ENCODE measurements at places on chromosomes 7 and 10.

DNA sequence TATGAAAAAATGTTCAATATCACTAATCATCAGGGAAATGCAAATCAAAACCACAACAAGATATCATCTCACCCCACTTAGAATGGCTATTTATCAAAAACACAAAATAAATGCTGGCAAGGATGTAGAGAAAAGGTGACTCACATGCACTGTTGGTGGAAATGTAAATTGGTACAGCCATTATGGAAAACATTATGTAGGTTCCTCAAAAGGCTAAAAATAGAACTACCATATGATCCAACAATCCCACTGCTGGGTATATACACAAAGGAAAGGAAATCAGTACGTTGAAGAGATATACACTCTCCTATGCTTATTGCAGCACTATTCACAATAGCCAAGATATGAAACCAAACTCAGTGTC lies 50.2 kb downstream of the CDK1 start:
- DNase-seq = no peak

GRCh38 chr10:60495338-60496055 lies 105.8 kb upstream of the ANK3 start:
- no peak for DNase-seq

- no peak for DNase-seq
Measured at GRCh38 chr7:141161550-141162535, 88.0 kb downstream of the TMEM178B start.

GRCh38 chr7:106451171-106451570 lies 166.4 kb upstream of the NAMPT start:
- no peak for DNase-seq

- no peak for DNase-seq
Measured at GRCh38 chr7:137667633-137668387, 179.0 kb downstream of the DGKI start.

DNA sequence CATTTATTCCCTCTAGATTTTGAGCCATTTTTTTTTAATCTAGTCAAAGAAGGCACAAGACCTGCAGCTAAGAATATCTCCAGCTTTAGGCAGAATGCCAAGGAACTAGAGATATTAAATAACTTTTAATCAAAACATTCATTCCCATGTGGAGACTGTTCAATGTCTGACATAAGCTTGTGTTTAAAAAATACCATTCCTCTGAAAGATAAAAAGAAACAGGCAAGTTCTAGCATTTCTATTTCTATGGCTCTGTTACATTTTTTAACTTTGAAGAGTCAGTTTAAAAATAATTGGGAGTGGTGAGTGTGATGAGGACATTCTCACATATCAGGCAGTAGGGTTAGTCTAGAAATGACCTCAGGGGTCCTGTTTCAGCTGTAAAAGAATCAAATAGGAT lies 48.0 kb downstream of the RHOBTB1 start:
- DNase-seq = no peak

DNA sequence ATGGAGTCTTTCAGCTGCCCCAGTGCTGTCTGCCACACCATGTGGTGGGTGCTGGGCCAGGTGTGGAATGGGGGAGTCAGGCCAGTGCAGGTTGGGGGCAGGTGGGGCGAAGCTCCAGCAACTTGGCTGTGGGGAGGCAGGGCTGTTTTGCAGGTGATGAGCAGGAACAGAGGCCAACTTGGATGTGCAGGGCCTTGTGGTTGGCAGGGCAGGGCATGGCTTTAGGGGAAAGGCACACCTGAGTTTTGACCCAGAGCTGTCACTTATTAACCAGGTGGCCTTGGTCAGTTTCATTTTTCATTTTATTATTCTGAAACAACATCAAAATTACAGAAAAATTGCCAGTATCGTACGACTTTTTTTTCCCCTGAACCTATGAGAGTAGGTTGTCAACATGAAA lies 1.1 kb upstream of the SFTPA2 start:
- no peak for DNase-seq

GRCh38 chr7:28808796-28809533 lies 149.2 kb downstream of the TRIL start:
- DNase-seq = no peak

GRCh38 chr10:50621968-50622705 lies 1.6 kb downstream of the SGMS1 start:
- DNase-seq = peak; percentile 72

- no peak for DNase-seq
Measured at GRCh38 chr10:82932451-82932850, 1057.5 kb downstream of the NRG3 start.

DNA sequence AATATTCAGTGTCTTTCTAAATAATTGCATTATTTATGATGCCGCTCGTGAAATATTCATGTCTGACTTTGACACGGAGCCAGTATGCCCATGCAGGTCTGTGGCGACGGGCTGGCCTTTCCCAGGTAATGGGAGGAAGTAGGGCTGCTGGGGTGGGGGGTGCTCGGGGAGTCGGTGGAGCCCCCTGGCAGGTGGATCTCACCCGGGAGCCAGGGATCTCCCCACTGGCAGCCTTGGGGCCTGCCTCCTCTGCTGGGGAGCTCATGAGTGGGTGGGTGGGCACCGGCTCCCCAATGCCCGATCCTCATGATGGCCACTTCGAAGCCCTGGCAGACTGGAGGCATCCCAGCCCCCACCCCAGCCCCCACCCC lies 52.8 kb downstream of the PWWP2B start:
- no peak for DNase-seq

GRCh38 chr10:1074748-1075308 lies 18.6 kb downstream of the WDR37 start:
- no peak for DNase-seq

DNA sequence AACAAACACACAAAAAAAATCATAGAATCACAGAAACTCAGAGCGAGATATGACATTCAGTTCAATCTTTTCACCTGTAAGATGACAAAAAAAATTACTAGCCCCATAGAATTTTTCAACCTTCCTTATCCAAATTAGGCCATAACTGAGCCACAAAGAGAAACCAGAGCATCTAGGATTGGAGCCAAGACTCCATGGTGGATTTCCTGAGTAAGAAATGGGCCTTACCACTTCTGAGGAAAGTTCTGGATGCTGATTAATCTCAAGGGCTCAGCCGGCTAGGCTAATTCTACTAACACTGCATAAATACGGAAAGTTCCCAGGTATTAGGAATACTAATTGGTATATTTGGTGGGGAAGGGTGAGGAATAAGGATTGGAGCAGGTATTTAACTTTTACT lies 16.8 kb downstream of the LIPM start:
- no peak for DNase-seq

DNA sequence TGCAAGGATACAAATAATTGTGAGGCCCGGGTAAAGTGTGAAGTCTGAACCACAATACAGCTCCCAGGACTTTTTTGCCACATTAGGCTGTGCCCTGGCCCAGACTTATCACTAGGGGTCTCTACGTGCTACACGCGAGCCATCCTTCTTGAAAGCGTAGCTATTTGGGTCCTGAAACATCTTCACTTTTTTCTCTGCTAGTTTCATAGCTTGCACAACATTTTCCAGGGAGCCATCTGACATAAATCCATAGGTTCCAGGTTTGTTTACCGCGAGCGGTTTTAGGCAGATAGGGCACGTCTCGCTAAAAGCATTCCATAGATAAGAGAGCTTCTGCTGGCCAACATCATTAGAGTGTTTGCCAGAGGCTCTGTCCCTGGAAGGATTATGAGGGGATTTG lies 226.5 kb downstream of the RPS24 start:
- no peak for DNase-seq

DNA sequence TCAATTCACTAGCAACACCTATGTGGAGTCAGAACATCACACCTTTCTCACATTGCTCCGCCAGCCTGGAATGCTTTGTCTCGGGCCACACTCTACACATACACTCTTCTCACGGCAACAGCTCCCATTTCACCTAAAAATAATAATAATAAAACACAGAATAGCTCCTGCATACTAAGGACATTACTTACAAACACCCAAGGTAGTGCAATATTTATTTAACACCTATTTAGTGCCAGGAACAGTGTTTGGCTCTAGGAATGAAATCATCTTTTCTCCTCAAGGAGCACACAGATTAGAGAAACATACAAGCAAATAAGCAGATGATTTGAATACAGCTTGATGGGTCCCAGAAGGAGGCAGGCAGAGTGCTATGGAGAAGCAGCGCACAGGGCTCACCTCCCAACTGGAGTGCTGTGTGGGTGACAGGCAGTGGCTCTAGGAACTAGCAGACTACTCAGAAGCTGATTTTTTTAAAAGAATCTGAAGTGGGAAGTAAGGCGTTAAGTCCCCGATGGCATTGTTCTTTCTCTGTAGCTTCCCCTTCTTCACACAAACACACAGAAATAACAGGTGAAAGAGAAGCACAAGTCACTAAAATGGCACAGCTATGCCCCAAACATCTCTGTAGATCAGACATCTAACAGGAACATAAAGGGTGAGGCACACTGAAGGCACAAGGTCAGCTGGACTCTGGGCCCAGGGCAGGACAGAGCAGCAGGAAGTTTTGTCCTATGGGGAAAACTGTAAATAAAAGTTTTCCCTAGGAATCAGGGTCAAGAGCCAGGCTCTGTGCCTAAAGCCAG lies 16.7 kb downstream of the USP6NL start:
- no peak for DNase-seq

DNA sequence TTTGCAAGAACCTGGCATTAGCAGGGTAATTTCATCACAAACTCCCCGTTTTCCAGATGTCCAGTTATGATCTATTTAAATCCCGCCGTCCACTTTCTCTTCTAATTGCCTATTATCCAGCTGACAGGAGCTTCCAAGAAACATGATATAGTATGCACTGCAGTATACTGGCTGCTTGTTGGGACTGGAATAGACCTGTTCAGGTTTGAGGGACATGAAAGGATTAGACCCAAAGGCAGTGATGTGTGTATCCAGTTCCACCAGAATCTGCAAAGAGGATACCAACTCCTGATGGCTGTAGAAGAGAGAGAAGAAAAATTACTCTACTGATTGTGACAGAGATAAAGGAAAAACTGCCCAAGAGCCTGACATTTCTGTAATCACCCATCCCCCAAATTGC lies 8.9 kb downstream of the MSS51 start:
- DNase-seq = no peak

- DNase-seq = no peak
Measured at GRCh38 chr10:6423004-6423403, 157.1 kb downstream of the PRKCQ start.

- DNase-seq = no peak
Measured at GRCh38 chr10:12658526-12658925, 309.2 kb downstream of the CAMK1D start.

- DNase-seq = no peak
Measured at GRCh38 chr7:141232286-141233051, 158.6 kb downstream of the TMEM178B start.

GRCh38 chr10:69318106-69318866 lies 40.0 kb downstream of the HK1 start:
- DNase-seq = peak; percentile 33

DNA sequence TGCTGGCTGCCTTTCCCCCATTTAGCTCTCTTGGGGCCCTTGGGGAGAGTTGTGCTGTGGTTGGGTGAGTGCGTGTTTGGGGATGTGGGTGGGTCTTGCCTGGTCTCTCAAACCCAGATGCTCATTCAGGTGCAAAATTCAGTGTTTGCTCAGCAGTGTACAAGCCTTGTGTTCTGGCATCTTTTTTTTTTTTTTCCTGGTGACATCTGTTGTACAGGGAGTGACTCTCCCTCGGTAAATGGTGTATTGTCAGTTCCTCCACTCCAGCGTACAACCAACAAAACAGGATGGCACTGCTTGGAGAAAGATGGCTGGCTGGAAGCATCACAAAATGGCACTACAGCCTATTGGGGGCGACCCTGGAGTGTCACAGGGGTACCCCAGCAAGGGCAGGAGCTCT lies 75.5 kb downstream of the LRMDA start:
- no peak for DNase-seq

GRCh38 chr10:114525368-114525949 lies 121.2 kb upstream of the AFAP1L2 start:
- peak; percentile 3 for DNase-seq

- DNase-seq = no peak
Measured at GRCh38 chr7:138684340-138684739, 16.8 kb downstream of the SVOPL start.

DNA sequence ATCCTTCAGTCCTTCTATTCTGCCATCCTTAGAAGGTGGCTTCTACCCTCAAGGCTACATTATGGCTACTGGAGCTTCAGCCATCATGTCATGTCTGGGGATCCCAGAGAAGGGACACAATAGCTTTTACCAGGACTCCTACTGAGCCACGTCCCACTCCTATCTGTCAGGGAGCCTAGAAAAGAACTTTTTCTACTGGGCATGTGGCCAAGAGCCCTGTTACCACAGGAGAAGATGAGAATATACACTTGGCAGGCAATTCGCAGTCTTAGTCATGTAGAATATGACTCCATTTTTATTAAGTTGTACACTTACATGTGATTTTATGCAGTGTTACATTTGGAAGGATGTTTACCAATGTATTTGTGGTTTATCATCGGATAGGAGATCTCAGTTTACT lies 64.6 kb upstream of the KCNMA1 start:
- DNase-seq = no peak

GRCh38 chr7:3771906-3772305 lies 470.9 kb downstream of the SDK1 start:
- no peak for DNase-seq

DNA sequence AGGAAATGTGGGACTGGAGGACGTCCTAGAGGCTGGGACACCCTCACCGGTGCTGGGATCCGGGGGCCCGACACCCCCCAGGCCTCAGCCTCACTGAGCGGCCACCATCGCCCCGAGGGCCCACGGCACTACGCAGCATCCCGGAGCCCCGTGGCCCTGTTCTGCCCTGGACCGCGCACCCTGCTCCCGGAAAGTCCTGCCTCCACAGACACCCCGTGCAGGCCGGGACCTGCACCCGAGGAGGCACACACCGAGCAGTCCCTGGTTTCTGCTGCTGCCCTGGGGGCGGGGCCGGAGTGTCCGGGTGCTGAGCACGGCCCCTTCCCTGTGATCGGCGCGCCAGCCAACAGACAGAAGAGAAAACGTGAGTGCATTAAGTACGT lies 18.1 kb upstream of the KNDC1 start:
- no peak for DNase-seq

DNA sequence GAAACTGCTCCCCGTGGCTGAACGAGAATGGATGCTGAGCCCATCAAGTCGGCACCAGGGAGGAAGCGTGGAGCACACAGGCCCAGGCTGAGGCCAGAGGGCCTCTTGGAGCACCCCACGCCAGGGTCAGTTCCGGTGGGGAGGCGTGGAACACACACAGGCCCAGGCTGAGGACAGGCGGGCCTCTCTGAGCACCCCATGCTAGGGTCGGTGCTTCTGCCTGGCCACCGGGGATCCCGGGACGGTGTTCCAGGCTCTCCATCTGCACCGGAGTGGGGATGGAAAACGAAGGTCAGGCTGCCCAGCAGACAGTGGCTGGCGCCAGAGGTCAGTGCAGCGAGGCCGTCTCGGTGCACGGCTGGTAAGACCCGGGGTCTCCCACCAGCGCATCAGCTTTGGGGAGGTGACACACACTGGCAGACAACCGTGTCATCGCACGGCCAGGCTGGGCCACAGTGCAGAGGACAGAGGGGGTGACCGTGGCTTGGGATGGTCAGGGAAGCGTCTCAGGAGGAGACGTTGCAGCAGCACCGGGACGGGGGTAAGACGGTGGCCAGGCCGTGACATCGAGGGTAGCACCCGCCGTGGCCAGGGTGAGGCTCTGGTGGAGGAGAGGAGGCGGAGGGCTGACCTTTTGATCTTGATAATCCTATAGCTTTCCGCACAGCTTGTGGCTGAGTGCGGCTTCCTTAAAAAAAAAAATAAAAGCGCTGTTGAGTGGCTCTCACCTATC lies 203.9 kb downstream of the ELFN1 start:
- no peak for DNase-seq

- no peak for DNase-seq
Measured at GRCh38 chr10:3239066-3239919, 66.7 kb upstream of the PITRM1 start.
